Kidney glomerular epithelial cell (primary cell): ENCODE measurements at places on chromosomes 11 and 22.

GRCh38 chr11:19075636-19076035, 15.1 kb upstream of the MRGPRX2 start:
- DNase-seq, result no peak

DNA sequence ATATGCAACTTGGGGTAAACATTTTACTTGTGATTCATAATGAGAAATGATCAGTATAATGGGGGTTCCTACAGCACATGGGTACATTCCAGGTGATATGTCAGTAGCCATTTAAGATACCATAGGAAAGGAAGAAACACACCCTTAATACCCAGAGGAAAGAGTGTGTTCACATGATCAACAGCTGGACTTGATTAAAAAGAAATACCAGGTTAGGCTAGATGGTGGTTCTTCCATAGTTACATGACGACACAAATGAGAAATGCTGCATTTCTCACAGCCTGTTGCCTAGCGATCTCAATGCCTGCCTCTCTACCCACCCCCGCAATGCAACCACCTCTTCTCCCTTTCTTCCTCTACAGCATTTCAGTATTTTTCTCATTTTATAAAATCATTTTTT, 96.8 kb downstream of the TTC28 start:
- no peak for DNase-seq

- no peak for DNase-seq
Observed at GRCh38 chr22:48556222-48556621, 1271.5 kb downstream of the BRD1 start.

GRCh38 chr11:129376658-129377341, 1.2 kb downstream of the BARX2 start:
- no peak for DNase-seq

- DNase-seq, result no peak
Observed at GRCh38 chr22:21582801-21583740, 15.6 kb downstream of the UBE2L3 start.

DNA sequence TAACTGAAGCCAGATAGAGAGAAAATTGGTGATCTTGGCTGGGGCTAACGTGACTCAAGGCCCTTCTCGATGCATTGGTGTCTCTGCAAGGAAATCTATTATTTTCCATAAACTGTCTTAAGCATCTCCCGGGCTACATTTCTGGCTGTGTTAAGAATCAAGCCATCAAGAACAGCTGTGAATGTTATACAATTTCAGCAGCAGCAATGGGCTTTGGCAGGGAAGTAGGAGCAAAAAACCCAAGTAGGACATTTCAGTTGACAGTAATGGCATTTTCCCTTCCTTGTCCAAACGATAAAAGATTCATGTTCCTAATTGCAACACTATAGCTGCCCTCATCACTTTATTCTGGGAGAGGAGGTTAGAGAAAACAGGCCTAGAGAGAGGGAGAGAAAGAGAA, 335.0 kb downstream of the CADM1 start:
- DNase-seq, result no peak

DNA sequence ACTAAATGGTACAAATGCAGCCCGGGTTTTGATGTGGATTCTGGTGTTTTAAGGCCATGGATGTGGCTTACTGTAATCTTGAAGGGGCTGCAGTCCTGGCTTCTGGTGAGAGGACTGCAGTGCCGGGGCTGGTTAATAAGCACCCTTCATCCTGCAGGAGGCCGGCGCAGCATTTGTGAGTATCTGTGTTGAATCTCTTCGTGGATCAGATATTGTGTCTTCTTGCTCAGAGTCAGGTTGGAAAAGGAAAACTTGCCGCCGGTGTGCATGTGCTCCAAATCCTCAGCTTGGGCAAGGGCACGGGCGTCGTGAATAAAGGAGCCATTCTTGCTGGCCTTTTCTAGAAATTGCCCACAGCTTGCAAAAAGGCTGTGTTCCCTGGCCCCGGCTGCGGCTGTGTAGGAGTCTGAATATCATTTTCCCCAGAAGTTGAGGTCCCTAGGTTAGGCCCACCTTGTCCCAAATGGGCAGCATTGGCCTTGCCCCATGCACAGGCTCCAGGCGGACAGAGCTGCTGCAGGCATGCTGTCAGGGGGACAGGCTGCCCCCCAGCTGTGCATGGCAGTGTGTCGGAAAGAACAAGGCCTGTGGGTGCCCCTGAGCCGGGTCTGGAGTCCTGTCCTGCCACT, 28.9 kb upstream of the PARVB start:
- DNase-seq, result no peak

DNA sequence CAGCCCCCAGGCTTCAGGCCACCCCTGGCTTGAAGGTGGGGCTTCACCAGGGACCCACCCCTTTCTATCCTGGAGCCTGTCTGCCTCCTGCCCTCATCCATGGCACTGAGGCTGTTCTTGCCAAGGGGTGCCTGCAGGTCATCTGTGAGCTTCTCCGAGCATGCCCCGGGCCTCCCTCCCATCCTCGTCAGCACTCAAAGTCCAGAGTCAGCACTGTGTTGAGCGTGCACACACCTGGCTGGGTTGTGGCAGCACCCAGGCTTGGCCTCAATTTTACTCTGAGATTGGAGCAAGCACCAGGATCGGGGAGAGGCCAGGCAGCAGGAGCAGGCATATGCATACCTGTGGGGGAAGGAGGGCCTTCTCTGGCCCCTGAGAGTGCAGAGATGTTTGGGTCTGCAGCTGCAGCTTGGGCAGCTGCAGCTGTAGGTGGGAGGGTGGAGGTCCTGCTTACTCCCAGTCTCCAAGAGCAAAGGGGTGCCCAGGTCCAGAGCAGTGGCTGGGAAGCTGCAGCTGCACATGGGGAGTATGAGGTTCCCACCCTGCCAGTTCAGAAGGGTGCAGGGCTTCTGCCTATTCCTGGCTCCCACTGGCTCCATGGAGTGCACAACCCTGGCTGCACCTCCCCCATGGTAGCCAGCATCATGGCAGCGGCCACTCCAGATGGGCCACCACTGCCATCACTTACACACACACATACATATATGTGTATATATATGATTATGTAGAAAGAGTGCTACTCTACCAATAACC, 488.7 kb downstream of the JRKL start:
- DNase-seq, result no peak

DNA sequence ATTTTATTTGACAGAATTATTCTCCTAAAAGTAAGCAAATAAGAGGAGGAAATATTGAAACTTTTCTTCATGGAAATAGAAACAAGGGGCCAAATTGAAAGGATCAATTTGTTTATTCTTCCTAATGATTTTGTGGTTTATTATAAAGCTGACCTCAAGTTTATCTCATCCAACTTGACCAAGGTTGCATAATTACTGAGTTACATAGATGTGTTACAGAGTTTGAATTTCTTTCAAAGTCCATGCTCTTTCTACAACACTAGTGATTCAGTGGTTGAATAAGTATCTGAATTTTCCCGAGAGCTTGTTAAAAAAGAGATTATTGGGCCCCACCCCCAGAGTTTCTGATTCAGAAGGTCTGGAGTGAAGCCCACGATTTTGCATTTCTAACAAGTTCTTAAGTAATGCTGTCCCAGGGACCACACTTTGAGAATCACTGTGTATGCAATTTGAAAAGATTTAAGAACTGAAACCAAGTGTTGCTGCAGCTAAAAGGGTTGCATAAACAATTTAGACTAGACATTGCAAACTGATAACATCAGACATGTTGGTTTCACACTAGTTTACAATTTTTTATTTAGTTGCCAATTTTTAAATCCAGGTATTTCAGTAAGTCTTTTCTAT, 485.7 kb upstream of the ANO5 start:
- DNase-seq, result no peak

GRCh38 chr22:30721741-30722140, 27.1 kb downstream of the OSBP2 start:
- DNase-seq, result no peak

- peak; percentile 11 for DNase-seq
Observed at GRCh38 chr22:37517826-37518450, 1.3 kb downstream of the CARD10 start.

DNA sequence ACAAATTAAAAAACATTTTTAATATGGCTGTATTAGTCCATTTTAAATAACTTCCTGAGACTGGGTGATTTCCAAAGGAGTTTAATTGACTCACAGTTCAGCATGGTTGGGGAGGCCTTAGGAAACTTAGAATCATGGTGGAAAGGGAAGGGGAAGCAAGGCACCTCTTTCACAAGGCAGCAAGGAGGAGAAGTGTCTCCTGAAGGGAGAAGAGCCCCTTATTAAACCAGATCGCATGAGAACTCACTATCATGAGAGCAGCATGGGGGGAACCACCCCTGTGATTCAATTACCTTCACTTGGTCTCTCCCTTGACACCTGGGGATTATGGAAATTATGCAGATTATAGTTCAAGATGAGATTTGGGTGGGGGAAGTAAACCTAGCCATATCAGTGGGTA, 488.6 kb downstream of the ETS1 start:
- no peak for DNase-seq

- DNase-seq, result no peak
Observed at GRCh38 chr11:124724979-124725718, 14.6 kb upstream of the NRGN start.

DNA sequence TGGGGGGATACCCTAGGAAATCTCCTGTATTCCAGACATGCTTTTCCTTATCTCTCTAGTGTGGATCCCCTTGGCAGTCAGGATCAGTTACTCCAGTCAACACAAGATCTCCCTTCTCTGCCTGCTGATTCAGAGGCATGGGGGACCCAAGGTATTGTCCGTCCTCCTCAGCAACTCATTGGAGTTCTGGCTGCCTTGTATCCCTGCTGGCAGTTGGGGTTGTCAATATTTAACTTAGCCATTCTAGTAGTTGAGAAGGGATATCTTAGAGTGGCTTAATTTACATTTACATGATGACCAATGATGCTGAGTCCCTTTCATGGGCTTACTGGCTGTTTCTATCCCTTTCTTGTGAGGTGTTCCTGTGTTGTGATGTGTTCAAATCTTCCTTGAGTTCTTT, 74.2 kb downstream of the GRK3 start:
- no peak for DNase-seq

DNA sequence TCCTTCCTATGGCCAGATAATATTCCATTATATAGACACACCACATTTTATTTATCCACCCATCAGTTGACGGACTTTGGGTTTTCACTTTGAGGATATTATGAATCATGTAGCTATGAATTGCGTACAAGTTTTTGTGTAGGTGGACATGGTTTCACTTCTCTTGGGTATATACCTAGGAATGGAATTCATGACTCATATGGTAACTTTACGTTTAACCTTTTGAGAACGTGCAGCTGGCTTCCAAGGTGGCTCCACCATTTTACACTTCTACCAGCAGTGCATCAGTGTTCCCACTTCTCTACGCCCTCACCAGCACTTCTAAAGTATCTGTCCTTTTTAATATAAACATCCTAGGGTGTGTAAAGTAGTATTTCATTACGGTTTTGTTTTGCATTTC, 112.0 kb downstream of the PLEKHA7 start:
- no peak for DNase-seq
